ENCODE measurements at places on chromosomes 5 and 9. TPM values are rescaled to one million over a fixed set of nuclear protein-coding genes. Genes with fewer than 3 reads are reported as not detected.

DNA sequence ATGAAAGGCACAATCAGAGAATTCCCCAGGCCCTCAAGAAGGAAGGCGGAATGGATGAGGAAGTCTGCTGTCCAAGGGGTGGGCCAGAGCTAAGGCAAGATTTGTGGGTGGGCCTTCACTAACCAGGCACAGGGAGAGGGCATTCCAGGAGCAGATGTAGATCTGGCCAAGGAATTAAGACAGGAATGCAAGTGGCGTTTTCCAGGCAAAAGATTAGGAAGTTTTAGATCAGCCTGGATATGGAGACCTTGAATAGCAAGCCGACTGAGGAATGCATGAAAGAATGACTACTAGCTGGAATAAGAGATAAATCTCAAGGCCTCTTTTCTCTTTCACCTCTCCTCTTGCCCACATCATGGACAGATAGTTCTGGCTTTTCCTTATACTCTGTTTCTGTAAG is 68.5 kb downstream of the GHR start:
- no peaks in the 10 kb centered on the region for H3K4me1 ChIP-seq
- no peak overlapping the region for H3K27ac ChIP-seq
- H3K4me3 ChIP-seq, result no peak overlapping the region
- no peak for DNase-seq
- H3K27me3 ChIP-seq, result peaks cover under 1% of the 10 kb centered on the region

GRCh38 chr9:83701286-83701685 is 6.5 kb downstream of the UBQLN1 start:
- no peaks in the 10 kb centered on the region for H3K27me3 ChIP-seq
- H3K36me3 ChIP-seq, result peaks cover 17% of the 10 kb centered on the region
- peak overlapping the region; percentile 50 for H3K4me3 ChIP-seq
- peak overlapping the region; percentile 44 for H3K27ac ChIP-seq

GRCh38 chr9:106936680-106937079 is 73.7 kb downstream of the ZNF462 start:
- no peak overlapping the region for H3K27ac ChIP-seq
- H3K4me1 ChIP-seq, result peaks cover 26% of the 10 kb centered on the region
- no peak overlapping the region for H3K4me3 ChIP-seq
- peaks cover 34% of the 10 kb centered on the region for H3K36me3 ChIP-seq

DNA sequence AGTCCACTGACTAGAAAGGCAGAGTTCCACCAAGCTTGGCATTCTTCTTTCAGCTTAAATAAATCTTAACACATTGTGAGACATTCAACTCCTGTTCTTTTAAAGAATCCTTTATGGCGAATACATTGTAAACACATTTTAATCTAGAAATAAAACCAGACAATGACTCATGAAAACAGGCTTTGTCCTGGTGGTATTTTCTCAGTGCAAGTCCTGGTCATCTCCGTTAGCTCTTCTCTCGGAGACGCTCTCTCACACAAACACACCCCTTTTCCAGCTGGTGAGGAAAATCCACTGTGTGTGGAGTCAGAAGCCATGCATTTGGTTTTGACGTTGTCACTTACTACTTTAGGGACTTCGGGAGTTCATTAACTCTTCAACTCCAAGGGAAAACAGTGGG is 140.4 kb downstream of the AUH start:
- no peaks in the 10 kb centered on the region for H3K4me1 ChIP-seq
- no peak overlapping the region for H3K27ac ChIP-seq
- H3K27me3 ChIP-seq, result no peaks in the 10 kb centered on the region
- DNase-seq, result no peak

- H3K4me3 ChIP-seq, result no peak overlapping the region
- H3K36me3 ChIP-seq, result no peaks in the 10 kb centered on the region
- DNase-seq, result no peak
- H3K27me3 ChIP-seq, result peaks cover 18% of the 10 kb centered on the region
- no peaks in the 10 kb centered on the region for H3K4me1 ChIP-seq
These were observed 215.1 kb downstream of the TSSK1B start for GRCh38 chr5:113219695-113220094.

GRCh38 chr5:132204371-132205135 is 23.1 kb downstream of the P4HA2 start:
- no peak for DNase-seq
- no peak overlapping the region for H3K4me3 ChIP-seq
- peaks cover 6% of the 10 kb centered on the region for H3K36me3 ChIP-seq
- H3K27ac ChIP-seq, result no peak overlapping the region
- no peaks in the 10 kb centered on the region for H3K27me3 ChIP-seq

- no peak overlapping the region for H3K27ac ChIP-seq
- H3K27me3 ChIP-seq, result no peaks in the 10 kb centered on the region
- peak; percentile 52 for DNase-seq
- no peak overlapping the region for H3K4me3 ChIP-seq
- H3K36me3 ChIP-seq, result no peaks in the 10 kb centered on the region
These were observed 30.5 kb upstream of the DAB2IP start for GRCh38 chr9:121620777-121621449.

ITGA2 gene
- 101 TPM for total RNA-seq

SLC45A2 gene
- not detected for total RNA-seq

BHMT2 gene
- total RNA-seq, result not detected

CTXN3 gene
- not detected for total RNA-seq

PCDHB15 gene
- total RNA-seq, result 1.1 TPM

SLC36A3 gene
- total RNA-seq, result not detected

PCDHB2 gene
- total RNA-seq, result not detected

Measured in Calu3 (cell line).